Tibial nerve (tissue), 4 donors: ENCODE measurements at places on chromosomes 2 and 18. TPM values are rescaled to one million over a fixed set of nuclear protein-coding genes. Genes with fewer than 3 reads are reported as not detected.

DNA sequence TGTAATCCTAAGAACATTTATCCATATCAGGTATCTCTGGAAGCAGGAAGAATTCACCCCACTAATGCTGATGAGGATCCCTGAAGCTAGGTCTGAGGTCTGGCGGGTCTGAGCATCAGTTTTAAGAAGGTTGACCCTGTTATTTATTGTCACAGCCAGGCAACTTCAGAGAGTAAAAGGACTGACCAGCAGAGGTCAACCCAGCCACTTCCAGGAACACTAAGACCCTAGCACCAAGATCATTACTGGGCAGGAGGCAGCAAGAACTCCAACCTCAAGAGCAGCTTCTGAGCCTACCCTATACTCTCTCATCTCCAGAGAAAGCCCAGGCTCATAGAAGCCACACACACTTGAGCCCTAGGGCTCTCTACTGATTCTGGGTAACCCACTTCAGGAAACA, 901.4 kb downstream of the DCDC2C start:
- DNase-seq, result no peak

DNA sequence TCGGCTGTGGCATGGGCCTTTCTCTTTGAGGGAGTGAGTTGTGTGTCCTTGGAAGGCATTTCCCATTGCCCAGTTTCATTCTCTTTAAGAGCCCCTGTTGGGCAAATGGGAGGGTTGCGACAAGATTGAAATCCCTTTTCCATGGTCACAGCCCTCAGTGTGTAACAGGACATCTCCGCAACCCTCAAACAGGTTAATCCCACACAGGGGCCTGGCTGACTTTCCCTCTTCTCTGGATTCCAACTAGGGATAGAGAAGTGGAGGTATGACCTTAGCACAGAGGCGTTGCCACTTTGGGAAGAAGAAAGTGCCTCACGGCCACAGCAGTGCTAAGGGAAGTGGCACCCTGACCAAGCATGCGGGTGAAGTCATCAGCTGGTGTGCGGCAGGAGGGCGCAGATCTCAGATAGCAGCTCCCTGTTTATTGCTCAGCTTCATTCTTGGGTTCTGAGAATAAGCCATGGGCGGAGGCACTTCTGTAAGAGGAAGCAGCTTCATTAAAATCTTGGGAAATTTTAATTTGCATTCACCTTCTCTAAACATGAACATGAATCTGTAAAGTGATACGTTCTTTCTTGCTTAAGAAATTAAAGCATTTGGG, 256.5 kb downstream of the GBX2 start:
- DNase-seq, result no peak

Gene HSBP1L1
- total RNA-seq, result 27.8 TPM

DNA sequence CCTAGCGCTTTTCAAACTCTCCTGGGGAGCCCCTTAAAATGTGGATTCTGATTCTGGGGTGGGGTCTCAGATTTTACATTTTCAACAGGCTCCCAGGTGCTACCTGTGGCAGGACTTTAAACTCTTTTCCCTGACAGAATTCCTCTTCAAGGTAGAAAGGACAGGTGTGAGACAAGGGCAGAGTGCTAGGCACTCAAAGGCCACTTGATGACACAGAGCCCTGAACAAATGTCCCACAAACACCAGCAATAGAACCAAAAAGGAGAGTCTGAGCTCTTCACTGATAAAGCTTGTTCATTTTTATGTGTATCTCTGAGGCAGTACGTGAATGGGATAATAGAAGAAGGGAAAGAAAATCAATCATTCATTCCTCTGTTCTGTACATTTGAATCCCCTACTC, 77.7 kb upstream of the PELI1 start:
- DNase-seq, result no peak

DNA sequence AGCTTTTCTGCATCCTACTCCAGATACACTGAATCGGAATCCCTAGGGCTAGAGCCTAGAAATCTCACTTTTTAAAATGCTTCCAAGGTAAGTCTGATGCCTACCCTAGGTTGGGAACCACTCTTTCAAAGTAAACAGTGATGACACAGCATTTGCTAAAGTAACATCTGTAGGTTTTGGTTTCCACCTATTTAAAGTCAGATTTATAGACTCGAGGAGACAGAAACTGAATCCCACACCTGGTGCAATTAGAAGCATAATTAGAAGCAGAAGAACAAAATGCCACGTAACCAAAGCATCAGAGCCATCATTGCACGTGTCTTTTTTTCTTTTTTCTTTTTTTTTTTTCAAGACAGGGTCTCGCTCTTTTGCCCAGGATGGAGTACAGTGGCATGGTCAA, 40.9 kb downstream of the PDK1 start:
- DNase-seq, result no peak

DNA sequence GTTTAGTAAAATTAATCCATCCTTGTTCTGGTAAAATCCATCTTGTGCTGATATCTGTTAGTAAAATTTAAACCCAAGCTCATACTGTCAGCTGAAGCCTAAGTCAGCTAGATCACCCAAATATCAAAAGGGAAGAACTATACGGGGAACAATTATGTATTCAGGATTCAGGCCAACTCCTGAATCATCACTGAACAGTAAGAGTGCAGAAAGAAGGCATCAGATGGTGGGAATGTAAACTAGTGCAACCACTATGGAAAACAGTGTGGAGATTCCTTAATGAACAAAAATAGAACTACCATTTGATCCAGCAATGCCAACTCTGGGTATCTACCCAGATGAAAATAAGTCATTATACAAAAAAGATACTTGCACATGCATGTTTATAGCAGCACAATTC, 81.8 kb downstream of the RAPGEF4 start:
- no peak for DNase-seq

Gene NEU4
- total RNA-seq, result 1.1 TPM

- DNase-seq, result no peak
Observed at GRCh38 chr2:69469784-69470183, 32.5 kb upstream of the NFU1 start.

- DNase-seq, result no peak
Observed at GRCh38 chr2:201964631-201965206, 68.9 kb upstream of the FZD7 start.

DNA sequence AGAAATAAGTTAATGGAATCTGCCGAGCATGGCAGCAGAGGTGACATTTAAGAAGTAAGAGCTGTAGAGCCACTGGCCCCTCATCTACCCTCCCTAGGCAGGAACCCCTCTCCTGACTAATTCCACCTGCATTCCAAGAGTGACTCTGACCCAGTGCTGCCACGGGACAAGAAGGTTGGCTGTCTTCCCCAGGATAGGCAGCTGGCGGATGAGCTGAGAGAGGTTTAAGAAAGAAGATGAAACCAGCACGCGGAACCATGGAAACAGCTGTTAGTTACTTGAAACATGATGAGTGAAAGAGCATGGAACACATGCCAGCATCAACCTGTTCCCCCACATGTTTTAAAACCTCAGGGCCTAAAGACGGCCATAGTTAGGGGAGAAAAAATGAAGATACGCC, 74.1 kb downstream of the RND3 start:
- no peak for DNase-seq

Gene OTOS
- not detected for total RNA-seq

Gene IL36RN
- total RNA-seq, result not detected

DNA sequence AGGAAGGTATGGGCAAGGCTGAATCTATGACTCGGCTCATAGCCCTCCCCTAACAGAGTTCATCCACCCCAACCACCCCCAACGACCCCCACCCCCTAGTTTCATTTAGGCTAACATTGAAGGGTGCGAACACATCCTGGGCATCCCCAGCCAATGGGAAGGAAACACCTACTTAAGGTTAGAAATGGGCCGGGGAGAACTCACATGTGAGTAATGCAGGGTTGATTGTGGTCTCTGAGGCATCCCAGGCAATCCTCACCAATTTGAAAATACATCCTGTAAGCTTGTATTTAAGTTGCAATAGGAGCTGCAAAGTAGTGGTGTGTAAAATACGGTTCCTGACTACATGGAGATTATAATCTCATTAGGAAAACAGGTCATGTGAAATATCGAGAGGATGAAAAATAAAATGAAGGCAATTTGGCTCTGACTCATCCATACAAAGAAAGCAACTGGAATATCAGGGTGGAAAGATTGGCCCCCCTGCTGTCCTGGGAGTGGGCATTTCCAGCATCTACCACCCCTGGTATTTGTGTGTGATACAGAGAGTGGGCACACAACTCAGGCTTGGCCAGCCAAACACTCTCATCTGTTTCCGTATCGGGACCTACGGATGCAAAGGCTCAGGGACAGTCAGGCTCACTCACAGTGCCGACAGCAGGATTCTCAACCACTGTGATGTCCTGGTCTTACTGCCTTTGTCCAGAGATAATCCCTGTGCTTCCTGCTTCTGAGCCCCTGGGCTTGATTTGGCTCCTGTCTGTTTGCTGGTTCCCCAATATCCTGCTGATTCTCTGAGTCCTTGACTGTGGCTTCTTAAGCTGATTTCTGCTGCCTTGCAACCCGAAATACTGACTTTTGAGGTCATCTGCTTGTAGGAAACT, 90.0 kb upstream of the NCKAP5 start:
- no peak for DNase-seq

Gene NXPH2
- not detected for total RNA-seq

- DNase-seq, result no peak
Observed at GRCh38 chr2:27809761-27810241, 38.3 kb downstream of the MRPL33 start.

Gene CXCR1
- not detected for total RNA-seq

GRCh38 chr2:63891488-63892030, 49.9 kb downstream of the UGP2 start:
- no peak for DNase-seq

GRCh38 chr2:38866773-38867443, 8.8 kb downstream of the DHX57 start:
- no peak for DNase-seq

GRCh38 chr18:77702686-77703085, 453.0 kb downstream of the GALR1 start:
- no peak for DNase-seq

DNA sequence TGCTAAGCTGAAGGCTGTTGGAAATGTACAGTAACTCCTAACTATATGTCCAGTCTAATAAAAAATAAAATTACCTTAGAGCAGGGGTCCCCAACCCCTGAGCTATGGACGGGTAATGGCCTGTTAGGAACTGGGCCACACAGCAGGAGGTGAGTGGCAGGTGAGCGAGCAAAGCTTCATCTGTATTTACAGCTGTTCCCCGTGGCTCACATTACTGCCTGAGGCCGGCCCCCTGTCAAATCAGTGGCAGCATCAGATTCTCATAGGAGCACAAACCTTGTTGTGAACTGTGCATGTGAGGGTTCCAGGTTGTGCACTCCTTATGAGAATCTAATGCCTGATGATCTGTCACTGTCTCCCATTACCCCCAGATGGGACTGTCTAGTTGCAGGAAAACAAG, 73.1 kb upstream of the CXCR4 start:
- DNase-seq, result no peak

GRCh38 chr2:18934886-18935285, 345.5 kb upstream of the NT5C1B start:
- no peak for DNase-seq

Gene SLC38A11
- total RNA-seq, result 4.2 TPM

- no peak for DNase-seq
Observed at GRCh38 chr18:77548790-77549420, 299.3 kb downstream of the GALR1 start.

- DNase-seq, result no peak
Observed at GRCh38 chr2:241008711-241009121, 10.3 kb downstream of the SNED1 start.

DNA sequence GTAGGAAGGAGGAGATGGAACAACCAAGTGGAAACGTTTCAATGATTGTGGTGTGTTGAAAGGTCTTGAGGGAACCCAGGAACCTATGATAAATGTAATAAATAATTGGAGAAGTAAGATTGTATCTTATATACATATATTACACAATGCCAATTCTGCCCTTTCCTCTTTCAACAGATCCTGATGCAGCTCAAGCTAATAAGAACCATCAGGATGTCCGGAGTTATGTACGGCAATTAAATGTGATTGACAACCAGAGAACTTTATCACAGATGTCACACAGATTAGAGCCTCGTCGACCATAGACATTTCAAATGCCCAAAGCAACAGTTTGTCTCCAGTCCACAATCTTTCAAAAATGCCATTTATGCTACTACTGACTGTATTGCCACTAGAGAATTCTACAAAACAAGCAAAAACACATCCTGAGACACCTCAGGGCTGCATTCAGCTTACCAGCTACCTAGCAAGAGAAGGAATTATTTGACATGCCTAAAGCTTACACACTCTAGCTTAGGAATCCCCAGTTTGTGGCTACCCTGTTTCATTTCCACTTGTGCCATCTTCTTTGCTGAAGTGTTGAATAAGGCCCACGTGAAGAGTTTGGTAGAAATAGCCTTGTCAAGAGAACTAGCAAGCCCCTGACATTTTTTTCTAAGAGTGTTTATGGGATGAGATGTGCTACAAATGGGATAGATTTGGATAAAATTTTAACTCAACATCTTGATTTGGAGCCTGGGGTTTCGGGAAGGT, 24.0 kb upstream of the MAP3K20 start:
- DNase-seq, result no peak

GRCh38 chr2:147297820-147298219, 547.0 kb upstream of the ACVR2A start:
- no peak for DNase-seq

DNA sequence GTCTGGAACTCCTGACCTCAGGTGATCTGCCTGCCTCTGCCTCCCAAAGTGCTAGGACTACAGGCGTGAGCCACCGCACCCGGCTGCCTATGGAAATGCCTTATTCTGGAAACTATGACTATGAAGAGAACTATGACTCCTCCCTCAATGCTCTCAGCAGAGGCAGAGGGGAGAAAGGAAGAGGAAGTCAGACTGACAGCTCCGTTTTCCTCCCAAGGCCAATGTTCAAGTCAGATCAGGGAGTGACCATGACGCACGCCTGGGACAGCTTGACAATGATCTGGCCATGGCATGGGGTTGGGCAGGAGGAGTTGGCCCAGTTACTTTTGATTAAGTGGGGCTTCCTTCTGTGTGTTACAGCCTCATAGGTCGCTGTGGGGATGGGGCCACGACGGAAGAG, 44.3 kb upstream of the MRPL33 start:
- no peak for DNase-seq

GRCh38 chr2:159076241-159076640, 107.8 kb downstream of the TANC1 start:
- DNase-seq, result no peak

- DNase-seq, result no peak
Observed at GRCh38 chr18:12749121-12749520, 46.3 kb downstream of the PSMG2 start.

Gene DIS3L2
- 67.5 TPM for total RNA-seq

GRCh38 chr18:22267697-22268096, 98.3 kb downstream of the GATA6 start:
- no peak for DNase-seq

- DNase-seq, result no peak
Observed at GRCh38 chr2:228657807-228658402, 476.4 kb upstream of the SPHKAP start.

Gene NEB
- total RNA-seq, result 1.2 TPM
